ENCODE measurements at places on chromosomes 11 and 22.

DNA sequence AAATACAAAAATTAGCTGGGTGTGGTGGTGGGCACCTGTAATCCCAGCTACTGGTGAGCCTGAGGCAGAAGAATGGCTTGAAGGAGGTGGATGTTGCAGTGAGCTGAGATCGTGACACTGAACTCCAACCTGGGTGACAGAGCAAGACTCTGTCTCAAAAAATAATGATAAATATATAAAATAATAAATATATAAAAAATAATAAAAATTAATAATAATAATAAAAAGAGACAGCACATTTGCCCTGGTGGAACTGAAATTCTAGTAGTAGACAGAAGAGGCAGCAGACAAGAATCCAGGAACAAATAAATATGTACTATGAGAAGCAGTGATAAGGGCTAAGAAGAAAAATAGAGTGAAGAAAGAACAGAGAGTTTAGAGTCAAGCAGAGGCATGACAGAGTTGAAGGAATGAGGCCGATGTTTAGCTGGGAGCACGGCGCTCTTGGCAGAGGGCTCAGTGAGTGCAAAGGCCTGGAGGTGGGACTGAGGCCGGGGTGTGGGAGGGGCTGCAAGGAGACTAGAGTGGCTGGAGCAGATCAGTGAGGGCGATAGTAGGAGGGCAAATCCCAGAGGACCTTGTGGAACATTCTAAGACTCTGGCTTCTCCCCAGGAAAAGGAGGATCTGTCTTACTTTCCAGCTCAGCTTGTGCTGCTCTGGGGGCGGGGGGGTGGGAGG, 410.3 kb downstream of the MN1 start:
- no peak for DNase-seq

GRCh38 chr22:24845041-24845898, 39.3 kb downstream of the SGSM1 start:
- no peak for DNase-seq

GRCh38 chr11:134800130-134800529, 388.1 kb upstream of the B3GAT1 start:
- DNase-seq, result no peak

DNA sequence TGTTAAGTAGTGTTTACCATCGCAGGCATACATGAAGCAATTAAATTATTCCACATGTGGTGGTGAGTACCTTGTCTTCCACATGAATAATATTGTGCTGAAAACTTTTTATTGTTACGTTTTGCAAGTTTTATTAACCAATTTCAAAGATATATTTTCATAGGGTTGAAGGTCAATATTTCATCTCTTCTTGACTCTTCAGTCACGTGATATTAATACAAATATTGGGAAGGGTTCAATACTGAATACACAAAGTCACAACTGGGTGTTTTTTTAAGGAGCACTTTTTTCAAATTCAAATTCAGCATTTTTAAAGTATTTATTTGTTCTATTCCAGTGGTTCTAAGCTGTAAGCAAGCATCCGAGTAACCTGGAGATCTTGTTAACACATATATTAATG, 348.9 kb downstream of the LRRC4C start:
- DNase-seq, result no peak

- no peak for DNase-seq
Measured at GRCh38 chr11:73464347-73464746, 88.1 kb downstream of the RELT start.

DNA sequence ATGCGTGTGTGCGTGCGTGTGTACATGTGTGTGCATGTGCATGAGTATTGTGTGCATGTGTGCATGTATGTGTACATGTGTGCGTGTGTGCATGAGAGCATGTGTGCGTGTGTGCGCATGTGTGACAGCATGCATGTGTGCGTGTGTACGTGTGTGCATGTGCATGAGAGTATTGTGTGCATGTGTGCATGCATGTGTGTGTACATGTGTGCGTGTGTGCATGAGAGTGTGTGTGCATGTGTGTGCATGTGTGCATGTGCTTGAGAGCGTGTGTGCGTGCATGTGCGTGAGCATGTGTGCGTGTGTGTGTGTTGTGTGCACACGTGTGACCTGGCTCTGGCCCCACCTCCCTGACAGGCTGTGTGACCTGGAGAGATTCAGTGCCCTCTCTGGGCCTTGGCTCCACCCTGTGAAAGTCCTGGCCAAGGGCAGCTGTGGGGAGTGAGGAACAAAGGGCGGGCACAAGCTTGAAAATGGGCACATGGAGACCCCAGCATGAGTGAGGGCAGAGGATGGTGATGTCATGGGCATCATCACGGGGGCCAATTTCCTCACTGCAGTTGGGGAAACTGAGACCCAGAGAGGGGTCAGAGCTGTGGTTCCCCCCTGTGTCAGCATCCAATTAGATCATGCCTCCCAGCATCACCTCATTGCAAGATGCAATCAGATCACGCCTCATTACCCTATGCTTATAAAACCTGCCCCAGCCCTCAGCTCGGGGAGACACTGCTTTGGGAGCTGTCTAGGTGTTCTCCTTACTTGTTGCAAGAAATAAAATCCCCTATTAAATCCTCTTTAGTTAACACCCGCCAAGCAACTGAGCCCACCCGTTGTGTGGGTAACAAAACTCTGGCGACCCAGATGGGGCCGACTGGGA, 658 bp downstream of the ACY3 start:
- DNase-seq, result peak; percentile 18

DNA sequence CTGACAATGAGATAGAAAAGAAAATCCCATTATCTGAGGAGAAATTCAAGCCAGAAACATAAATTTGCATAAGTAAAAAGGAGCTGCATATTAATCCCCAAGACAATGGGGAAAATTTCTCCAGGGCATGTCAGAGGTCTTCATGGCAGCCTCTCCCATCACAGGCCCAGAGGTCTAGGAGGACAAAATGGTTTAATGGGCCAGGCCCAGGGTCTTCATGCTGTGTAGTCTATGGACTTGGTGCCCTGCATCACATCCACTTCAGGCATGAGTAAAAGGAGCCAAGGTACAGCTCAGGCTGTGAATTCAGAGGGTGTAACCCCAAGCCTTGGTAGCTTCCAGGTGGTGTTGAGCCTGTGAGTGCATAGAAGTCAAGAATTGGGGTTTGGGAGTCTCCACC, 1097.2 kb upstream of the RAG2 start:
- DNase-seq, result no peak

GRCh38 chr11:12943311-12943710, 65.8 kb upstream of the RASSF10 start:
- peak; percentile 63 for DNase-seq

DNA sequence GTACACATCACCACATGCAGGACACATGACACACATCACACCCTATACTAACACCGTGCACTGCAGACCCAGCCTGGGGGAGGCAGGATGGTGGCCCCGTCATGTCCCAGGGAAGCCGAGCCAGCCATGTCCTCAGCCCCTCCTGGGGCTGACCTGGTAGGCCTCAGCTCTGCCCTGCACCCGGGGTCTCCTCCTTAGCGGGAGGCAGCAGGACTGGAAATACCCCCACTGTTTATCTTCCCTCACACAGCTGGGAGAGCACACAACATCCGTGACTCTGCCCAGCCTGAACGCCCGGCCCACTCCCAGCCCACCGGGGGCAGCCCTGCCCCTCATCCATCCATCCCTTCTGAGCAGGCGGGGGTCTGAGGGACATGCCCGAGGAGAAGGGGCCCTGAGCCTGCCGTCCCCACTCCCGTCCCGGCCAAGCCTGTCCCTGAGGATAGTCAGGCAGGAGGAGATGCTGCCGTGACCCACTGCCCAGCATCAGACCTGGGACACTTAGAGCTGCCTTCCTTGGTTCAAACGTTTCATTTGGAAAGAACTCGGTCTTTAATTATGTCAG, 945.0 kb downstream of the BRD1 start:
- DNase-seq, result no peak

GRCh38 chr11:3186166-3186953, 21.2 kb upstream of the OSBPL5 start:
- DNase-seq, result no peak

- DNase-seq, result no peak
Measured at GRCh38 chr11:108662700-108663099, 2.2 kb upstream of the DDX10 start.
